ENCODE measurements at places on chromosomes 16 and 17.

- no peak for DNase-seq
Observed at GRCh38 chr16:2152695-2153506, 2.7 kb upstream of the TRAF7 start.

DNA sequence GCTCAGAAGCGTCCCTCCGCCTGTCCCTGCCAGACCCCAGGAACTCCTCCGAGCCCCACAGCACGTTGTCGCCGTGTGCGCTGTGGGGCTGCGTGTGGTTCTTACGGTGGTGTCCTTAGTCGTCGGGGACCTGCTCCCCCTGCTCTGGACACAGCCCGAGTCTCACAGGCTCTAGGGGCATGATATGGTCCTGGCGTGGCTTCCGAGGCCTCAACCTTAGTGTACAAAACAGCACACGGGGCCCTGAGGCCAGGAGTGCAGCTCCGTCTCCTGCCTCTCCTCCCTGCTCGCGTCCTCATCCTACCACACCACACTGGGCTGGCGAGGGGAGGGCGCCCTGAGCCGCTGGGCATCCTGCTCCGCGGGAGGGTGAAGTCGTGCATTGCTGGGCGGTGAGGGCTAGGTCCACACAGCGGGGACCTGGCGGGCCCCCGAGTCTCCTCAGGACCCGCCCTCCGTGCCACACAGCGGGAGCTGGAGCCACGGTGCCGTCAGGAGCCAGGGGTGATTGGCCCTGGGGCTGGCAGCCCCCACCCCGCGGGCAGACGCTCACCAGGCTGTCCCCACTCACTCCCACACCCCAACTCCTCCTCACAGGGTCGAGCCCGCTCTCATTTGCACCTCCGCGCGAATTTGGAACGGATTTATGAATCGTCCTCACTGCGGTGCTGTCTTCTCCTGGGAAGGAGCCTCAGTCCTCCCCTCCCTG, 1.2 kb upstream of the MAFG start:
- DNase-seq = no peak

GRCh38 chr17:77471984-77472461, 331.3 kb downstream of the SEC14L1 start:
- no peak for DNase-seq

DNA sequence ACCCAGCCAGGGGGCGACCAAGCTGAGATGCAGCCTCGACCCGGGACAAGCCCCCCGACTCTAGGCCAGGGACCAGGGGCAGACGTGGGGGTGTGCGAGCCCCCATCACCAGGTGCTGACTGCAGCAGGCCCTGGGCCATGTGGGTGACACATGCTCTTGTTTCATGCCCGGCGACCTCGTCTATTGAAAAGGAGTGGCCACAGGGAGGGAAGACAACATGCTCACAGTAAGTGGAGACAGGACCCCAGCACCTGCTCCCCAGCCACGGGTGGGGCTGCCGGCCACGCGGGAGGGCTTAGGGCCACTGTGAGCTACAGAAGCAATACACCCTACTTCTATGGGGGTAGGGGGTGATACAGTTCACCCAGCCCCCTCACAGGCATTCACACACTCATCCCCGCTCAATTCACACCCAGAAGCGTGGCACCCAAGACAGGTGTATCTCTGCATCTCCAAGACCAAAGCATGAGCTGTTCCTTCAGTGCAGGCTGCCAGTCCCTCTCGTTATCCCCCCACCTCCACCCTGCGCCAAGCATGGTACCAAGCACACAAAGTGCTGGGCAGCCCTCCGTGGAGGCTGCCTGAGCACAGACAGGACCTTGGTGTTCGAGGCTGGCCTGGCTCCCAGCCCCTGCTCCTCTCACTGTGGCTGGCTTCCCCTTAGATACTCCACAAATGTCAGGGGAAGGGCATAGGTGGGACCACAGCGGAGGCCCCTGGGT, 13.6 kb downstream of the VASN start:
- no peak for DNase-seq

GRCh38 chr16:52076801-52077201, 470.1 kb downstream of the TOX3 start:
- DNase-seq = no peak

DNA sequence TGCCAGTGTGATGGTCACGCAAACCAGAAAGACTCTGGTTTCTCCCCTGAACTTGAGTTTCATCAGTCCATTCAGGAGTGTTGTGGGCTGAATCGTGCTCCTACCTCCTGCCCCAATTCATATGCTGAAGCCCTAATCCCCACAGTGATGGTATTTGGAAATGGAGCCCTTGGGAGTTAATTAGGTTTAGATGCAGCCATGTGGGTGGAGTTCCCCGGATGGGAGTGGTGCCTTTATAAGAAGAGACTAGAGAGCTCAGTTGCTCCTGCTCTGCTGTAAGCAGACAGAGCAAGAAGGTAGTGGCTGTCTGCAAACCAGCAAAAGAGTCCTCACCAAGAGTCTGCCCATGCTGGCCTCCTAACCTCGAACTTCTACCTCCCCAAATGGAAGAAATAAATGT, 160.3 kb upstream of the DYNLRB2 start:
- DNase-seq = no peak

DNA sequence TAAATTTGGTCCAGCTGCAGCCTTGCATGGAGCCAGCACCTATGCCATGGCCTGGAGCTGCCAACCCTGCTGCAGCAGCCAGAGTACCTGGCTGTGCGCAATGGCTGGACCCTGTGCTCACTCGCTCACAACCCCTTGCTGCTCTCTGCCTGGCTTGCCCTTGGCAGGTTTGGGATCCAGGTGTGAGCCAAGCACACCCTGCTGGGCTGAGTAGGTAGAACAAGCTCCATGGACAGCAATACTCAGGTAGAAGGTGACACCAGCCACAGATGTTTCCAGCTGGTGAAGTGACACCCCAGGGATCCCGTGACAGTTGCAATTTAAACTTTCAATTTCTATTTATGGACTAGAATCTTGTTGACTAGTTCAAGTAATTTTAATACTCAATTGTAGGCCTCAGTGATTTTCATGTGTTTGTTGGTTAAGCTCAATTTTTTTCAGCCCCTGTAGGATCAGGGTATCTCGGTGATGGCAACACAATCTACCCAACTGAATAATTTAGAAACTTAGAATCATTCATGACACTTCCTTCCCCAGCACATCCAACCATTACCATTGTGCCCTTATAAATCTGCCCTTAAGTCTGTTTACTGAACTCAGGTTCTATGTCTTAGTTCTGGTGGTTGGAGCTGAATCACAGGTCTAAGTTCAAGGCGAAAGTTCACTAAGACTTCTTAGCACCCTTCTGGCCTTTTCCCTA, 480.0 kb downstream of the PMP22 start:
- peak; percentile 1 for DNase-seq

DNA sequence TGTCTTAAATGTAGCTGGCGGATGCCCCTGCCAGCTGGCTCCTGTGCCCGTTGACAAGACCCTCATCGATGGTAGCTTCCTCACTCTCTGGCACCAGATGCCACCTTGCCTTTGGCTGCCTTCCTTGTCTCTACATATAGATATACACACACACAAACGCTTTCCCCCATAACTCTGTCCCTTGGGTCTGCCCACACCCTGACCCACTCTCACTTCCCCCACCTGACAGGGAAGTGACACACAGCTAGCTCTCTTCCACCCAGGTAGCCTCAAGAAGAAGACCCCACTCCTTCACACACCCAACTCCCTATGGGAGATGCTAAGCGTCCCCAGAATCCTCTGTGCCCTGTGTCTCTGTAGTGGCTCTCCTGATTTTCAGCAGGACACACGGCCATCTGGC, 25.6 kb downstream of the JUP start:
- DNase-seq = no peak

Measured in activated T-helper 1 cell treated with Interleukin-2 at 50 U/mL for 16 hours (primary cell).